ENCODE measurements at places on chromosomes 6 and 20.

- DNase-seq = no peak
Observed at GRCh38 chr20:44089987-44090674, 96.9 kb downstream of the JPH2 start.

DNA sequence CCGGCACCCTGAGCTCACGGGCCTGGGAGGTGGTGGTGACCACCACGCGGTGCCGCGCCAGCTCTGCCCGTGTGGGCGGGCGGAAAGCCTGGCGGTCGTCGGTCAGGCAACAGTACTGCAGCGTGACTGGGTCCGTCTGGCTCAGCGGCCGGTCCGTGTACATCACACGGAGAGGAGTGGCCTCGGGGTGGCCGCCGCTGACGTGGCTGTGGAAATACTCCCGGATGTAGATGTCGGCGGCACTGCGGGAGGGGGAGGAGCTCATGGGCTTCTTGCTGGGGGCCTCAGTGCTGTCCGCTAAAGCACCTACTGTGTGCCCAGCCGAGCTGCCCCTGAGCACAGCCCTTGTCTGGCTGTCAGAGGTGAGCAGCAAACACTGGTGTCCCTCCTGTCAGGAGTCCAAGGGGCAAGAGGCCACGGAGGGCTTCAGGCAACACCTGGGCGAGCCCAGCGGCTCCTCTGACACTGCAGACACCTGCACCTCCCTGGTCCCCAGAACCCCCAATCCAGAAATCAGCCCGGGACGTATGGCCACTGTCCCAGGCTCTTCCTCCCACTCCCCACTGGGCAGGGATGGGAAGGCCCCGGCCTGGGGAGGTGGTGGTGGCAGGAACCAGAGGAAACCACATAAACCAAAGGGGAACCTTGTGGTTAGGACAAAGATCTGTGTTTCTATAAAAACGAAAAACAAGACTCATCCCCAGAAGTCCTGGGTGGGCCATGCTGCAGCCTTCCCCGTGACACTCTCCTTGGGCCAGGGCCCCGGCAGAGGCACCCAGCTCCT lies 6.5 kb downstream of the HELZ2 start:
- peak; percentile 28 for DNase-seq

- DNase-seq = no peak
Observed at GRCh38 chr6:165184192-165184979, 125.0 kb downstream of the C6orf118 start.

DNA sequence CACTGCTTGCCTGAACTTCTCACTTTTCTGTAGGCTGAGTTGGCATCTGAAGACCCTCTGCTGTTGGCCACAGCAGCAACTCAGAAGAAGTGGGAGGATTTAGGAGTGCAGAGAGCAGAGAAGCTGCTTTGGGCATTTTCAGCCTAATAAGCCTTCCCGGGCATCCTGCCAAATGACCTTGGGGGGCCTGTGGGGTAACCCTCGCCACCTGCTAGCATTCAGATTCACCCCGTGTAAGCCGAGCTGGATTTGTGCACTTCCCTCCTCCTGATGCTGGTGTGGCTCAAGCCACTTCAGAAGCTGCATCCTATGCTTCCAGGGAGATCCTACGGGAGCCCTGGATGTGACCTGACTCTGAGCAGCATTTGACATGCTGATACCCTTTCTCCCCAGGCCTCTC lies 114.8 kb downstream of the LRFN2 start:
- DNase-seq = no peak

DNA sequence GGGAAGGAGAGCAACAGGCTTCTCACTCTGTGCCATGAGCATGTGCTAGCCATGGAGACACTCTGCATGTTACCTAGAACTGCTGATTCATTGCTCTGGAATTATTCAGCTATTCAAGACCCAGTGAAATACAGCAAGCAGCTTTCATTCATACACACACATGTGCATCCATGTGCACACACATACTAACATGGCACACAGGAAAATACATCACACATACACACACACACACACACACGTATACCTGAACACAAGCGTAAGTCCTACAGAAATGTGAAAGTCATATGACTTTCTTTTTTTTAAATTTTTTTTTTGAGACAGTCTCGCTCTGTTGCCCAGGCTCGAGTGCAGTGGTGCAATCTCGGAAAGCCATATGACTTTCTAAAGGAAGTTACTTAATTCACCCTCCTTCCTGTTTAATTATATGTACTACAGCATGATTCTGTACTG lies 108.2 kb upstream of the NFATC2 start:
- no peak for DNase-seq

GRCh38 chr6:133894369-133894768 lies 5.5 kb downstream of the TCF21 start:
- no peak for DNase-seq

GRCh38 chr6:3379482-3380060 lies 77.3 kb downstream of the SLC22A23 start:
- no peak for DNase-seq

GRCh38 chr6:71478834-71479541 lies 190.4 kb downstream of the OGFRL1 start:
- no peak for DNase-seq

GRCh38 chr6:169591616-169592015 lies 110.2 kb downstream of the WDR27 start:
- no peak for DNase-seq

DNA sequence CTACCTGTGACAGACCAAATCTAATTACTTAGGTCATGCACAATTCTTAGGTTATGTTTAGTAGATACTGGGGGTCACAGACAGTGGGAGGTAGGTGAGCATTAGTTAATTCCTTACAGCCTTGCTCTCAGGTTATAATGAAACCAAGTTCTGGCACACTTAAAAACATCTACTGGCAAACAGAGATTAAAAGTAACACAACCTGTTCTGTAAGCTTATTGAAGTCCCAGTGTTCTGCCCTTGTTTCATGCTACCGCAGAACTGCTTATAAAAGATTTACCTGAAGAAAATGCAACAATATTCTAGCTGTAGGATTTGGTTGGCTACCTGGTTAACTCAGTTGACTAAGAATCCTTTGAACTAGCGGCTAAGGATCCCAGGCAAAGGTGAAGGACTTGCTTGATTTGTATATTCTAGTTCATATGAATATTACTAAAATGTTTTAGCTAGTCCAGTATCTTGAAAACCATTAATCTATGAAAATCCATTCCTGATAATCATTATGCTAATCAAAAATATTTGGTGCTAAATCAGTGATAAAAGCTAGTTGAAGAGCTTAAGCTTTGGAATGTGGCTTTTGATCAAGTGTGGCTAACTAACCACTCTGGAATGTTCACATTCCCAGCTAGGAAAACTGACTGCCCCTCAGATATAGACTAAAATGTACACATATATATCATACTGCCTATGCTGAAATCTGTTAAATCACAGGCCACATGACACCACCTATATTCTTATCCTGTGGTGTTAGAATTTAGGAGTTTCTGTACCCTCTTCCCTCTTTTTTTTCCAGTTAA lies 7.2 kb downstream of the PEX3 start:
- no peak for DNase-seq

- DNase-seq = no peak
Observed at GRCh38 chr6:23265270-23265669, 695.9 kb downstream of the HDGFL1 start.

- DNase-seq = no peak
Observed at GRCh38 chr6:158058171-158058651, 76.5 kb downstream of the SYNJ2 start.

GRCh38 chr20:24194143-24194542 lies 205.6 kb upstream of the GGTLC1 start:
- no peak for DNase-seq

DNA sequence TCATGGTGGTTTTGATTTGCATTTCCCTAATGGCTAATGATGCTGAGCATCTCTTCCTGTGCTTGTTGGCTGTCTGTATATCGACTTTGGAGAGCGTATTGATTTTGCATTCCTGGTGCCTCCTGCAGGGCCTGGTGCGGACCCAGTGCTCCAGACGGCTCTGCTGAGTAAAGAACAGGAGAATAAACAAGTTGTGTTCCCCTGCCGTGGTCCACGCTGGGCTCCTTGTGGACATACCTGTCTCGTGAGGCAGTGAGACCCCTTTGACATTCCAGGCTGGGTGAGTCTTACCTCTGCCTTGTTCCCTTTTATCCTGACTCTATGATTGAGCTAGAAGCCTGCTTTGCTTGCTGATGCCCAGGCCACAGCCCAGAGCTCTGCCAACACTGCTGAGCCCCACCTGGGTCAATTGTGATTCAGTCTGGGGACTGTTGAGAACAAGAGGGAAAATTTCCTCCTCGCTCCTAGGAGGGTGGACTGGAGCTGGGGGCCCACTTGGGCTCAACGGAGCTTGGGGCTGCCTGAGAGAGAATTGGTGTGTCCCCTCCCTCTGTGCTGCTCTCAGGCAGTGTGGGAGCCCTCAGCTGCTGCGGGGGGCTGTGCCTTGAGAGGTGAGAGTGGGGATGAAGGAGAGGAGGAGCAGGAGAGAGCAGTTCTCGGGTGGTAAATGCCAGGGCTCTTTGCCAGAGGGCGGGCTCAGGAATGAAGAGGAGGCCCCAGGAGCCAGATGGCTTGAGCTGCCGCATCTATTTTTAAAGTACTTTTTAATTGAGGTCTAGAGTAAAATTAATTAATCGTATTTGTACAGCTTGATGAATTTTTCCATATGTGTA lies 43.7 kb upstream of the PMEPA1 start:
- DNase-seq = no peak

DNA sequence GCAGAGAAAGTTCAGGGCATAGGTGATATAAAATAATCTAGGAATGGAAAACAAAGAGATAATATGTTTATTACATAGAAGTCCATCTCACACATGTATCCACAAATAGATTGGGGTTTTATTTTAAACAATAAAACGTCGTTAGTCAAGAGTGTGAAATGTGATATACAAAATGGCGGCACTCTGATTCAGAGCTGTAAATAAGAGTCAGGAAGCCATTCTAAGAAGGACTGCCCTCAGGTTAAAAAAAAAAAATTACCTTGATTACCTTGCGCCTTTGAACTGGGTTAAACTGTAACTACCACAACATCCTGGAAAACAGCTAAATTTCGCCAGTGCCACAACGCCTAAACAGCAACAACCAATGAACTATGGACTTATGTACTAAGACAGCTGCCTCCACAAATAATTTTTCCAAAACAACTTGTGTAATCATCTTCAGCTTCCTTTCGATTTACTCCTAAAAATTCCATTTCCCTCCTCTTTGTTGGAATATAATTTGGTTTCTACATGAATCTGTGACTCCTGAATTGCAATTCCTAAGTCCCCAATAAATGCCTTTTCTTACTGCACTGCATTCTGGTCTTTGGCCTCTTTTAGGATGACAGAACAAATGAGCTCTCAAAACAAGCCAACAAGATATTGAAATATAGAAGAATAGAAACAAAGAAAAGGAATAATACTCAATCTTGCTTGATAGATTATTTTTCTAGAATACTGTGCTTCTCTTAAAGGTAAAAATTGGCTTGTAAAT lies 1019.5 kb upstream of the MAP3K7 start:
- no peak for DNase-seq

DNA sequence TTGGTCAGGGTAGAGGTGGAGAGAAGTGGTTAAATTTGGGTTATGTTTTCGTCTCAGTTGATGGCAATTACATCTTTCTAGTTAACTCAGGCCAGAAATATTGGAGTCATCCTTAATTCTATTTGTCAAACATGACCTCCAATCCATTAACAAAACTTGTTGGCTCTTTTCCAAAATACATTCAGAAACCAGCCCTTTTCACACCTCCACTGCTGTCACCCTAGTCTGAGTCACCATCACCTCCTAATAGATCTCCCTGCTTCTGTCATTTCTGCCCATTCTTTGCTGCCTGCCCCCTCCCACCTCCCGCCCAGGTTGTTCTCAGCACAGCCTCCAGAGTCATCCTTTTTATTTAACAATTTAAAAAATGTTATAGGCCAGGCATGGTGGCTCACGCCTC lies 3.0 kb upstream of the ABCF1 start:
- no peak for DNase-seq

DNA sequence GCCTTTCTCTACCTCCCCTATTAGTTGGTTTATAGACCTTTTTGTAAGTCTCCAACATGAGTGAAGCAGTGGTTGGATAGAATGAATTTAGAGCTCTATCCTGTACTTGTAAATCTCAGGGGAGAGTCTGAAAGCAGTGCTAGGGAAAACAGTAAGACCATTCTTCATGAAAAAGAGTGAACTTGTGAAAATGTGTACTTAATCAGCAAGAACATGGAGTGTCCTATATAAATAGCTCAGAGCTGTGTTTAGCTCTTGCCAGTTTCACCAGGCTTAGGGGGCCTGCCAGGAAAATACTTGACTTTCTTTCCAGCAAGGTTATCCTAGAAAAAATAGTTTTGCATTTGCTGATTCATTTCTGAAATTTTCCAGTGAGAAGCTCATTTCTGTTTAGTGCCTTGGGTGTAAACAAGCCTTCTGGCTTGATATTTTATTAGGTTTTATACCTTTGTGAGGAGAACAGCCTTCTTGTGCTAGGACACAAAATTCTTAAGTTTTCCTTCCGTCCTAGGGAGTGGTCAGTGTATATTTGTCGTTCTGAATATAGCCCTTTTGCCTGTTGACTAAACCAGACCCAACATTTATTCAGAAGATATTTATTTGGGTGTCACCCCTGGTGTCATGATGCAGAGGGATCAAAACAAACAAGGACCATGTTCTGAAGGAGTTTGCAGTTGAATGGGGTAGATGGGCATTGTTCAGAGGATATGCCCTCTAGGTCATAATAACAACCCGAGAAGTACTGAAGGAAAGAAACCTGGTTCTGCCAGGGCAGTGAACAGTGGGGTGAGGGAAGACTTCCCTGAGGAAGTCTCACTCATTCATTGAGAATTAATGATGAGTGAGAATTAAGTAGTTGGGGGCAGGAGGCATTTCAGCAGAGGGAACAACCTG lies 7.6 kb downstream of the ARFGEF2 start:
- DNase-seq = no peak

GRCh38 chr20:50957276-50957675 lies 1.1 kb downstream of the DPM1 start:
- no peak for DNase-seq

- no peak for DNase-seq
Observed at GRCh38 chr20:1301031-1301529, 27.9 kb downstream of the SDCBP2 start.

GRCh38 chr6:157284738-157285421 lies 38.4 kb downstream of the TMEM242 start:
- no peak for DNase-seq

DNA sequence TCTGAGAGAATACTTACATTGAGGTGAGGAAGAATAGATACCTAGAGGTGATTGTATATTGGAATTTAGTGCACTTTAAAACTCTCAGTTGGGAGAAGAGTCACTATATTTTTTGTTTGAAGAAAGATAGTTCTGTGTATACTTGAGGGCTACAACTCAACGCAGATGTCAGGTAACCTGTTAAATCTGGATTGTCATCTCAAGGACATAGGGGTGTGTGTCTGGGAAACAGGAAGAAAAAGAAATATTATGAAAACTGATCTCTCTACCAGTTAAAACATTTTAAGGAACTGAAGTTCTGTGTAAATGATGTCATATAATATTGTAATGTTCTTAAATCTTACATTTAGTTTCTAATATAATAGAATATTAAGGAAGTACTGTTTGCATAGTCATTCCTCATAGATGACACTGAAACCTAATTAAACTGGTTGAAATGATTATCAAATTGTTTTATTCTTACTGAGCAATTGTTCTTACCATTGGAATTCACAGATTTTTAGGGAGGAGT lies 86.2 kb downstream of the SMAP1 start:
- DNase-seq = no peak

Measured in T-helper 17 cell (primary cell).